T-cell (primary cell): ENCODE measurements at places on chromosomes 2 and 18.

GRCh38 chr18:11425211-11425610 lies 184.2 kb upstream of the SLC35G4 start:
- no peak for DNase-seq

DNA sequence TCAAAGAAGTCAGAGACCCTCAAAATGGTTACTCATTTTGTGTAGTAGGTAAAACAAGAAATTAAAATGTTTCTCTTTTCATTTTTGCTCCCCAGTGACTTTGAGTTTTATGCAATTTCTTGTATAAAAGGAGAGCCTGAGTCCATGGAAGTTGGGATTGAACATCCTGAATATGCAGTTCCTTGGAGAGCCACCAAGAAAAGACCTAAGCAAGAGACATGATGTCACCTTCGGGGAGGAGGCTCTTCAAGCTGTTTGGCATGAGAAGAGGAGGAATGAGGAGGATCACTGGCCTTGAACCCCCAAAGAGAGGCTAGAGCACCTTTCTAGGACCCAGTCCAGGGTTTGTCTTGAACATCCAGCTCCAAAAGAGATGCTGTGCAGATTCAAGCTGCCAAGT lies 83.5 kb upstream of the STPG4 start:
- DNase-seq: no peak

GRCh38 chr2:240930631-240931318 lies 24.6 kb downstream of the CROCC2 start:
- DNase-seq: no peak

GRCh38 chr2:156322051-156322685 lies 10.4 kb downstream of the NR4A2 start:
- no peak for DNase-seq

DNA sequence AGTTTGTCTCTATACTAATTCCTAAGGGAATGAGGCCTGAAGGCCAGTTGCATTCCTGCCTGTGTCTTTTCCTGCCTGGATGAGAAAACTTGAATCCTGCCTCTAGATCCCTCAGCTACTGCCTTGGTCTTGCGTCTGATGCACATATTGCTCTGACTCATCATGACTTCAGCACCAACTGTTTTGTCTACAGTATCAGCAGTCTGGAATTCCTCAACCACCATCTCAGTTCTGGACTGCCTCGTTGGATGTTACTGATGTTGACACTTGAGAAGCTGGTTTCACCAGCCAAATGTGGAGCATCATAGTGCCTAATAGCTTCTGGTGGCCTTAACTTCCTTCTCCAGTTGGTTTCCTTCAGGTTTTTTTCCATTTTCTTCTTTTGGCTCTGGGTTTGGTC lies 211.0 kb downstream of the CTNNA2 start:
- DNase-seq: no peak

- DNase-seq: no peak
These were observed 688.9 kb upstream of the ID2 start for GRCh38 chr2:7992612-7993602.

DNA sequence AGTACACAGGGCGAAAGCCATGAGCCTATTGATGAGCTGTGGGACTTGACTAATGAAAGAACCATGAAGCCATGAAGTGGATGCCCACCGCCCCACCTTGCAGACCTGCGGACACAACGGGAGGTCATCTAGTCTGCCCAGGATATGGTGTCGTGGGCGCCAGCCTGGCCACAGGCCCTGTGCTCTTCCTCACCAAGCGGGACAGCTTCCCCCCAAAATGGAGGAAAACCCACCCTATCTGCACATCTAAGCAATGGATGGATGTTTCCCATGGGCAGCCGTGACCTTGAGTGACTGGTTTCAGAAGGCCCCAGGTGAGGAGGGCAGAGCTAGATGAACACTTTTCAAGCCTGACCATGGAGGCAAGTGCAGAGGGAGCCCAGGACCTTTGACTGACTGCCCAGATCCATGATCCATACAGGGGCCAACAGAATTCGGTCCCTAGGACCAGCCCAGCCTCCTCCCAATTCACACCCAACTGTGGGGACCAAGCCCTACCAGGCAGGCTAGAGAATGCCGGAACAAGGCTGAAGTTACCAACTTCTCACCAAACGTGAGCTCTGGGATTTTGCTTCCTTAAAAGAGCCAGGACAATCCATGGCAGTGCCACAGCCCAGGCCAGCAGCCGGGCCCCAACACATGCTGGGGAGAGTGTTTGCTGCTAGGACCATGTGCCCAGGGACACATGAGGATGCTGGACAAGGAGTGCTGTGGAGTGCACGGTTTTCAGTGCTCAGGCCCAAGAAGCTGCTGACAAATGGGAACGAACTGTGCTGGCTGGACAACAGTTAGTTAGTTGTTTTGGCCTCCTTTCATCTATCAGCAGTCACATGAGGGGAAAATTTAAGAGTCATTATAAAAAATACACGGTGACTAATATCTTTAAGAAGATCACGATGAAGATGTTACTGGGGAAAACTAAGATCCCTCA lies 249.4 kb downstream of the HDAC4 start:
- DNase-seq: no peak
